Pons (tissue), 1 donor: ENCODE measurements at places on chromosomes 6 and 20.
A peak's percentile ranks its signal among the peaks of the same experiment; 100 is the strongest.

- DNase-seq, result no peak
These were observed 305.4 kb downstream of the FARS2 start for GRCh38 chr6:5566718-5567117.

GRCh38 chr20:56987986-56988385 lies 278.5 kb downstream of the BMP7 start:
- no peak for DNase-seq

- DNase-seq, result no peak
These were observed 9.1 kb downstream of the SMPDL3A start for GRCh38 chr6:122798099-122798641.

GRCh38 chr20:25195962-25196785 lies 662 bp downstream of the ENTPD6 start:
- no peak for DNase-seq

GRCh38 chr6:121666814-121667213 lies 231.4 kb downstream of the GJA1 start:
- no peak for DNase-seq

DNA sequence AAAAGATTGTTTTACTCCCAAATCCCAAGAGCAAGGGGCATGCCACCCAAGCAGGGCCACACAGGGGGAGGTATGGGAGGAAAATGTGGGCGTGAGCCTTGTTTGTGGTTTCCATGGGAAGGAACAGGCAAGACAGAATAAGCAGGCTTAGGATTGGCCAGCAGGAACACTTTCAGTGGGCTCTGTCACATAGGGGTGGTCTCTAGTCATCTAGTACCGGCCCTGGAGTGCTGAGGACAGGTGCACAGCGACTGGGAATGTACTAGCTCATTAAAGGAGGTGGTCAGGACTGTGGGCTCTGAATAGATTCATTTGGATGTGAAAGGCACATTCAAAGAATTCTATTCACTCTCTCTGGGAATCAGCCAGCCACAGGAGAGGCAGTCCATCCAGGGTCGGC lies 175.6 kb downstream of the TBC1D7 start:
- DNase-seq, result no peak

- DNase-seq, result peak; percentile 24
These were observed 137.0 kb upstream of the HEY2 start for GRCh38 chr6:125612345-125612846.

- DNase-seq, result no peak
These were observed 36.1 kb downstream of the CTNNBL1 start for GRCh38 chr20:37729909-37730308.

DNA sequence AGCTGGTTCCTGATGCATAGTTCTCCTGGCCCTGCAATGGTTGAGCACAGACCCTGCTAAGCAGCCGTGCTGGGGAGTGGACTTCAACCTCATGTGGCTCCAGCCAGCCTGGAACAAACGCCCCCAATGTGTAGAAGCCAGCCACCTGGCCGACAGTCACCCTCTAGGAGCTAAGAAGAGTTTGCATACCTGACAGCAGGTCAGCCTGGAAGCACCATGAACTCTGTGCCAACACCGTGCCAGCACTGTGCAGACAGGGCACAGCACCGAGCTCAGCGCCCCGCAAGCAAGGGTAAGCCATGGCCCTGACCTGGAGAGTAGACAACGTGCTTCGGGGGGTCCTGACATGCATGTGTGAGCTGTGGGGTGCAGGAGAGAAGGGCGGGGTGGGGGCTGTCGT lies 356.3 kb downstream of the ZFAND3 start:
- DNase-seq, result no peak

- peak; percentile 47 for DNase-seq
These were observed 21.0 kb downstream of the PMEPA1 start for GRCh38 chr20:57688864-57689263.

DNA sequence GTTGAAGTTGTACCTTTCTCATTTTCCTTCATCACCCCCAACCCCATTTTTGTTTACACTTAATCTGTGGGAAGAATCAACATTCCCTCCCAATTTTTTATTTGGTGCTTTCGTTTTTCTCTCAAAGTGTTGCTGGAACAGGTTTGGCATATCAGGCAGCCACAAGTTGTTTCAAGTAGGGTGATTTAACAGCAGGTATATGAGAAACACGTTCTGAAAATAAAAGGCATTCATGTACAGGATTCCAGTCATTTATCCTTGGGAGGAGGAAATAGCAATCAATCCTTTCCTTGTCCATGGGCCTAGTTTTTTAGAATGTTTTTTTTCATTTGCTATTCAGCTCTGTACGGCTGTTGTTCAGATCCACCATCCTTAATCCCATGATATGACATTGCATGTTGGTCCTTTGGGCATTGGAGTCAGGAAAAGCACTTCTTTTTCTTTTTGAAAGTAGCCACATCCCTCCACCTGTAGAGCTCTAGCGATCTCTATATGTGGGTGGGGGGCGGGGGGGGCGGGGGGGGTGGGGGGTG lies 120.2 kb downstream of the JARID2 start:
- no peak for DNase-seq

GRCh38 chr20:15561707-15562404 lies 1011.4 kb downstream of the KIF16B start:
- DNase-seq, result peak; percentile 98

DNA sequence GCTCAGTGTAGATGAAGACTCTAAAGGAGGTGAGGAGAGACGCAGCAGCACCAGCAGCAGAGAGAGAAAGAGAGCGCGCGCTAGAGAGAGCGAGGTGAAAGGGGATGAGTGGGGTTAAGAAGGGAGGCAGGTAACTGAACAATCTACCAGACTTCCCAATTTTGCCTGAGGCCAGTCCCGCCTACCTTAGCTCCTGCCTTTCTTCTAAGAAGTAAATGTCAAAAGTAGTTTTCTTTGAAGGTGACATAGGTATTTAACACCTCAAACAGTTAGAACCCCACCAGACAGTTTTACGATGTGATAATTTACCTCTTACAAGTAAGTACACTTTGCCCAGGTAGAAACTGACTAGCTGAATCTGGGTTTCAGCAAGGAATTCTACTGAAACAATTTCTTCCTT lies 132.0 kb upstream of the EEF1E1 start:
- no peak for DNase-seq

DNA sequence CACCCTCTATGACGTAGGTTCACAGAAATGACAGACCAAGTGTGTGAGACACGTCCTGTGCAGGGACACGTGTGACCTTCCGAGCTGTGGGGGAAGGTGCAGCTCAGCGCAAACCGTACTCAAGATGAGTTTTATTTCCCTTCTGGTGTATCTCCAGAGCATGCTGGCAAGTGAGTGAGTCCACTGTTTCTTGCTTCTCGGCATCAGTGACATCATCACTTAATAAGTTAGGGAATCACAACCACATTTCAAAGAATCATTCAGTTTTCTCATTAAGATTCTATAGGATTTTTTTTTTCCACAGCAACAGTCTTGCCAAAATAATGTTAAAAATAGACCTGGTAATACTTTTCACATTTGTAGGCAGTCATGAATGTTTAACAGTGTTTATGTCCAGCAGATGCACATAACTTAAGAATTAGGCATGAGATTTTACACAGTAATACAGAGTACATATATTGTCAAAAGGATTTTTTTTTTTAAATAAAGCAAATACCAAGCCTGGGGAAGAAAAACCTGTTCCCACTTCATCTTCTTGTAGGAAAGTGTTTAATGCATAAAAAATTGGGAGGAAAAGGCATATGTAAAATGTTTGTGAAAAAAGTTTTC lies 417.8 kb downstream of the CDC5L start:
- no peak for DNase-seq

GRCh38 chr6:90460051-90460450 lies 126.8 kb downstream of the MAP3K7 start:
- DNase-seq, result no peak

GRCh38 chr6:42274898-42275297 lies 57.2 kb upstream of the MRPS10 start:
- DNase-seq, result no peak

DNA sequence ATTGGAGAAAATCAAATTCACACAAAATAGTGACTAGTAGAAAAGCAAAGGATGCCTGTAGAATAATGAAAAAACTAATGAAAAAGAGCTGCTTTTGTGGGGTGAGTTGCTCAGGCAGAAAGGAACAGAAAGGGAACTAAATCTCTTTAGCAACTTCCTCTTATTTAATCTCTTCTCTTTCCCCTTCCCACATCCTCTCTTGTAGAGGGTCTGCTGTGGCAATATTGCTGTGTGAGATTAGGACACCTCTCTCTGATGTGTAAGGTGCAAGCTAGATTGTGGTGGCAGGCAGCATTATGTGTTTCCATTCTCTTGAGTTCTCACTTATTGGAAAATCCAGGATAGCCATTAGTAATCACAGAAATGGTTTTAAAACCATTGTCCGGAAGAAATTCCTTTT lies 49.7 kb downstream of the SYNE1 start:
- no peak for DNase-seq

- no peak for DNase-seq
These were observed 46.9 kb upstream of the CD93 start for GRCh38 chr20:23132930-23133559.

GRCh38 chr20:11791316-11791715 lies 126.4 kb upstream of the BTBD3 start:
- no peak for DNase-seq

DNA sequence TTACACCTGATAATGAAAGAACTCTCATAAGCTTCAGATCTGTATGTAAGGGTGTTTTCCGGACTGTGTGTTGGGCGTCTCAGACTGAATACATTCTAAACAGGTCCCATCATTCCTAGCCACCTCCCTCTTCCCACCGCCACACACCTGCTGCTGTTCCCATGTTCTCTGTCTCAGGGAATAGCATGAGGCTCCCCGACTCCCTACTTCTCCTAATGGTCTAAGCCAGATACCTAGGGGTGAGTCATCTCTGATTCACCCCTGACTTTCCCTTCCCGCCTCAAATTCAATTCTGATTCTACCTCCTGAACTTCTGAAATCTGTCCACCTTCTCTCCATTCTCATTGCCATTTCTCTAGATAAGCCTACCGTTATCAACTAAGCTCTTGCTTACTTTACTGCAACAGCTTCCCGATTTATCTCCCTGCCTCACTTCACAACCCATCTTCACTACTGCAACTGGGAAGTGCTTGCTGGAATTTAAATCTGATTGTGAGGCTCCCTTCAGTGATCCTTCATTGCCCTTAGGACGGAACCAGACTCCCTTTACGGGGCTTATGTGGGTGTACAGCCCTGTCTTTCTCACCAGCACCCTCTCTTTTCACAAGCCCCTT lies 1.6 kb downstream of the TMEM14A start:
- no peak for DNase-seq

- DNase-seq, result no peak
These were observed 464.9 kb upstream of the SOX4 start for GRCh38 chr6:21128601-21129000.

DNA sequence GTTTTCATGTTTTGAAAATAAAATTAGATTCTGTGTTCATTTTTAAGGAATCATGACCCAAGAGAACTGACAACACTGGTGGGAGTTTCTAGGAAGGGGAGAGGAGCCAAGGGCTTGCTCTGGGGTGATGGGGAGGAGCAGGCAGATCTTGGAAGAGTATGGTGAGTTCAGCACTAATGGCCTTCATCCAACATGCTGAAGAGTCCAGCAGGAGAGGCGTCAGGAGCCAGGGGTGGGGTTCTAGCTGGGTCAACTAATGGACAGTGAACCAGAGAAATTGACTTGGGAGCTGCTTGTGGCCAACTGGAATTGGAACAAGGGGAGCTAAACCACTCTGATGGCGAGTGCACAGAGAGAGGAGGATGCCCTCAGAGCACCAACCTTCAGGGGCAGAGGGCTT lies 107.1 kb downstream of the MRPL14 start:
- no peak for DNase-seq

DNA sequence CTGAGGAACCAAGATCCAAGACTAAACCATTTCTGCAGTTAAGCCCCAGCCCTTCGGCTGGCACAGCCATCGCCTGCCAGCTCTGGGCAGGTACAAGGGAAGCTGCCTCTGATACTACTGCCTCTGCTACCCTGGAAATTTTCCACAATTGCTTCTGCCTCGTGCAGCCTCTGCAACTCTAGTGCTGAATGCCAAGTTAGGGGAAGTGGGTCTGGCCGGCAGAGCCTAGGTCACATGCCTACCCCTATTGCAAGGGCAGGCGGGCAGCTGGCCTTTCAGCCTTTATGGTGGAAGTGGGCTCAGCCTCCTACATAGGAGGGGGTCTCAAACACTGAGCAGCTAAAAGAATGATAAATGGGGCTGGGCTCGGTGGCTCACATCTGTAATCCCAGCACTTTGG lies 44.5 kb upstream of the TULP1 start:
- peak; percentile 14 for DNase-seq
